Type B pancreatic cell (in vitro differentiated cells): ENCODE measurements at places on chromosomes 12 and 14. TPM values are rescaled to one million over a fixed set of nuclear protein-coding genes. Genes with fewer than 3 reads are reported as not detected.
A peak's percentile ranks its signal among the peaks of the same experiment; 100 is the strongest.

DNA sequence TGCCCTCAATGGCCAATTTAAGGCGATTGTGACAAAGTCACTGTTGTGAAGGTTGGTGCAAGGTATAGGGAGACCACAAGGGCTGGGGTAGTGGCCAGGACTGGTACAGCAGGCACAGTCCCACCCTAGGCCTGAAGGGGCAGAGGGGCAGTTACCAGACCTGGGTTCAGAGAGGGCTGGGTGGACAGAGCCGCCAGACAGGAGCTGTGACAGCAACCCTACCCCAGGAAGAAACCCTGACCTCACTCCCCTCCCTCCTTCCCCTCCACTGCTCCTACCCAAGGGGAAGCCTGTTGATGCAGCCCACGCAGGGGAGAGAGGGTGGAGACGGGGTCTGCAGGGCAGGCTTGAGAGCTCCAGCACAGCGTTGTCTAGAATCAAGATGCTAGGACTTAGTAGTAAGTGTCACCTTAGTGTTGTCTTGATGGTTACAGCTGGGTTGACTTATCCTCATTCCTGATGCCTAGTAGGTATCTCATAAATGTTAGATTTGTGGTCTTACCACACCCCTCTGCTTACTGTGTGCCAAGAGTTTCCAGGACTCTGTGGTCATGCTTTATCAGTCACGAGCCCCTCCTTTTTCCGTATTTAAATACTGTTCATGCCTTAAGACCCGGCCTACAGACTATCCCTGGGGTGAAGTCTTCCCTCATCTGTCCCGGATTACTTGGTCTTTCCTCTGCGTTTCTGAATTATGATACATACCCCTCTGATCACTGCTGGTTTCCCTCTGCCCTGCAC lies 14.4 kb downstream of the EML1 start:
- peak overlapping the region; percentile 60 for H3K4me3 ChIP-seq
- peak overlapping the region; percentile 72 for H3K27ac ChIP-seq
- no peaks in the 10 kb centered on the region for H3K27me3 ChIP-seq

Gene GOLGA3
- total RNA-seq: 62.0 and 81.5 TPM in 2 replicates

Gene FGF6
- not detected in 2 replicates for total RNA-seq

Gene LALBA
- total RNA-seq: not detected in 2 replicates

Gene TMEM263
- total RNA-seq: 48.9 and 55.5 TPM in 2 replicates
